ENCODE measurements at places on chromosomes 2 and 18.

DNA sequence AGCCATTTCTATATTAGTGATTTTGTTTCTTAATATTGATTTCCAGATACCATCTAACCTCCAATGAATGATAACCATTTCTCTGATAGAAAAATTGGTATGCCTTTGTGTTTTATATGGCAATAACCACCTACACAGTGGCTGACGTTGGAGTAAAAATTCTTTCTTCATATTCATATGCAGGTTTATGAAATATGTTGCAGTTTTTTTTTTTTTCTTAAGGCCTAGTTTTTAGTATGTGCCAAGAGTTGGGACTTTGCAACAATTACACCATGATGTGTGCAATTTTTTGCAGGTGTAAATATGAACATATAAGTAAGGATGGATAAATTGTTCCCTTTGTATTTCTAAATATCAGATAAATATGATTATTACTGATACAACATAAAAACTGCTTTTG is 163.2 kb upstream of the MYO3B start:
- DNase-seq, result no peak

DNA sequence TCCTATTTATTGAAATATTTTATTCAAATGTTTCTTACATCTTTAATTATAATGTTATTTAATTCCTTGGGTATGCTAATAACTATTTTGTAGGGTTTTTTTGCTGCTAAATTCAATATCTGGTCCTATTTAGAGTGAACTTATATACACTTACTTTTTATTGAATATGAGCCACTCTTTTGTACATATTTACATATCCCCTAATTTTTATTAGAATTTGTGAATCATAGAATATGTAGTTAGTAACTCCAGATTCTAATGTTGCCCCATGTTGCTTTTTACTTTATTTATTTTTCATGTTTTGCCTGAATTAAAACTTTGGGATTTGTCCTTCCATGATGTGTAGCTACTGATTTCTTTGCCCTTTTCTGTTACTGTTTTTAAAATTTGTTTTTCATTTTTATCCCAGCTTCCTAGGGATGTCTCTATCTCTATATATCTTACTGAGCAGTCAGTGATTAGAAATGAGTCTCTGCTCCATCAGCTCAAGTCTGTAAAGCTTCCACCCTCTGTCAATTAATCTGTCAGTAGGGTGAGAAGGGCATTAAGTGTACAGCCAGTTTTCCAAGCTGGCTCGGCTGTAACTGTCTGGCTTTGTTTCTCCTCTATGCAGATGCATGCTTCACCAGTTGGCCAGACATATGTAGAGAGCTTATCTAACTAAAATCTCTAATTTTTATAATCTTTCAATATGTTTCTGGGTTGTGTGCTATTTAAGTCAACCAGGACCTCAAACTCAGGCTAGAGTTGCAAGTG is 256.9 kb downstream of the CDH19 start:
- DNase-seq, result no peak

DNA sequence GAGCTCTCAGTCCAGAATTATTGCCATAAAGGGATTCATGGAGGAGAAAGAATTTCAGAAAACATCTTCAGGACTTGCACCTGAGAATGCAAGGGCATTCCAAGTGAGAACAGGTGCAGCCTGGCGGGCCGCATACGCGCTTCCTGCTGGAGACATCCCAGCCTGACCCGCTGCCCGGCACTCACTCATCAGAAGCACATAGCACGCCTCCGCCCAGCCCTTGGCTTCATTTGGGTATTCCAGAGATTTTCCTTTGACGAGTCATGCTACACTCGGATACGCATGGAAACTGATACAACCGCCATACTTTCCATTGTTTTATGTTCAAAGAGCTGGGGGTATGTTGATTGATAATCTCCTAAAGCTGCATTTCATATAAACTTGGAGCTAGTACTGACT is 228.0 kb upstream of the ID2 start:
- no peak for DNase-seq

GRCh38 chr2:147439986-147440385 is 404.8 kb upstream of the ACVR2A start:
- DNase-seq, result no peak

- DNase-seq, result no peak
Observed at GRCh38 chr18:27312153-27312552, 127.0 kb upstream of the CHST9 start.

- DNase-seq, result no peak
Observed at GRCh38 chr2:231334179-231334930, 61.2 kb upstream of the B3GNT7 start.

DNA sequence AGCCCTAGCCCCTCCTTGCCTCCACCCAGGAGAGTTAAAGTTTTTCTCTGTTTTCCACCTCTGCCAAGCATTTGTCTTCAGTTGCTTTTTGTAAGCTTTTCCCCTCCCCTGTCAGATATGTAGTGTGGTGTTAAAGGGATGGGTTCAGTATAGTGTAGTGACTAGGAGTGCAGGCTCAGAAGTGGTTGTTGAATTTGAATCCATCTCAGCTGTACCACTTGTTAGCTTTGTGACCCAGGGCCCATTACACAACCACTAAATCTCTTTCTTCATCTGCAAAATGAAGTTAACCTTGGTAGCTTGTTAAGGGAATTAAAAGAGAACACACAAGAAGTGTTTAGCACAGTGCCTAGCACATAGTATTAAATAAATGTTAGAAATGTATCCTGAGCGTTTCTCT is 56.9 kb downstream of the MAP3K20 start:
- no peak for DNase-seq

DNA sequence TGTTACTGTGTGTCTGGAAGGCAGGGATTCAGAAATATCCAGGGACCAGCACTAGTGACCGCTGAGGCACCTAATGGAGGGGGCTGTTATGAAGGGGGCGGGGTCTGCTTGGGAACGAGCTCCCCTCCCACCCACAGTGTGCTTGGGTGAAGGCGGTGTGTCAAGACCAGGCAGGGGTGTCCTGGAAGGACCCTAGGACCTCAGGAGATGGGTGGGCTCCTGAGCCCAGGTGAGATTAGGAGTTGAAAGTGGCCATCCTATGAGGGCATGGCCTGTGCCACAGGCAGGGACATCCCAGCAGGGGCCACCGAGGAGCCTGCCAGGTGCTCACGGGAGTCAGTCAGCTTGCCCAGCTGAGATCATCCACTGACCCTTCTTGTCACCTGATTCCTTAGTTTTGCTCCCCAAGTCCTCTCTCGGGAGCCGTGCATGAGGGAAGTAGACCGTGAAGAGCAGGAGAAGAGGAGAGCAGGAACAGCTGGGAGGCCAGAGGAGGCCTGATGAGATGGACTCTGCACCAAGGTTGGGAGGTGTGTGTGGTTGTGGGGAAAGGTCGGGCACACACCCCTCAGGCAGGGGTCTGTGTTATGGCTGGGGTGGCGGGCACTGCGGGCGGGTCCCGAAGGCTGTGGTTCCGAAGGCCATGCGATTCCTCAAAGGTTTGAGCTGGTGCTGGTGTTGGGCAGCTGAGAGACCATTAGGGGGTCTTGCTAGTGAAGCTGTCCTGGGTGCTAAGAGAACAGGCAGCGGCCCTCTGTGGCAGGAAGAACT is 180.9 kb upstream of the HS6ST1 start:
- no peak for DNase-seq

DNA sequence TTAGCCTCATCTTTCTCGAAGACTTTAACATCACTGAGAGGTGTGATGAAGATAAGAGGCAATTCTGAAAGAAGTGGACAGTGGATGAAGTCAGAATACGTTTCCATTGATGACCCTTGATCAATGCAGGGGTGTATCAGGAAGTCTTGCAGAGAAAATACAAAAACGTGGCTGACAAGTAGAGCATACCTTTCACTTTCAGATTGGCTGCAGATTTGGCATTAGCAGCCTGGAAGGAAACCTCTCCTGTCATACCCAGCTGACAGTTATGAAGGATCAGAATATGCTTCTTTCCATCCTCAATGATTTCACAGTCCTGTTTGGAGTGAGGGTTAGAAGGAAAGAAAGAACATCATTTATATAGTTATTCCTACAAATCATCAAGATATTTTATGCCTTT is 152.5 kb downstream of the PLEKHA3 start:
- DNase-seq, result no peak

DNA sequence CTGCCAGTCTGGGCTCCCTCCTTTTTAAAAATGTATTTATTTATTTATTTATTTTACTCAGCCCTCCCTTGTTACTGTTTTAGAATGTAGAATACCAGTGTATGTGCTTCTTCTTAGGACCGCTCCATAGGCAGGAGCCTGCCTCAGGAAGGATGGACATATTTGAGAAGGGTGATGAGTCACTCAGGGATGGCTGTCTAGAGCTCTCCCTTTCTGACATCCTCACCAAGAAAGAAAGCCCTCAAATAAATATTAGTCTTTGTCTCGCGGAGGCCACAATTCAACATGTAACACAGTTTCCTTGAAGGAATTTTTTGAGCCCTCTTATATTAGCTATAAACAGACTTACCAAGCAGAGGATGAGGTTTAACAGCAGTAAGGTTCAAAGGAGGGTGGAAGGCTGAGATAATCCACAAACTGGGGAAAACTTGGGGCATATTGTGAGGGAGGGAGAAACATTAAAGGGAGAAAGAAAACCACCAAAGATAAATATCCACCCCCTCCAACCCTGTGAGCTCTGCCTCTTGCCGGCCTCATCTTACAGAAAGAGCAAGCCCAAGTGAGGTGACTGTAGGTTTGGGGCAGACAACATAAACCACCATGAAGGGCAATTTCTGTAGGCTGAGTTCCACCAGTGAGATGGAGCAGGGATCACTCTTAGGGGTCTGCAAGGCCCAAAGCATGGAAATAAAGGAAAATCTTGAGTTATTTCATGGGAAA is 163.4 kb downstream of the LRRTM1 start:
- no peak for DNase-seq

DNA sequence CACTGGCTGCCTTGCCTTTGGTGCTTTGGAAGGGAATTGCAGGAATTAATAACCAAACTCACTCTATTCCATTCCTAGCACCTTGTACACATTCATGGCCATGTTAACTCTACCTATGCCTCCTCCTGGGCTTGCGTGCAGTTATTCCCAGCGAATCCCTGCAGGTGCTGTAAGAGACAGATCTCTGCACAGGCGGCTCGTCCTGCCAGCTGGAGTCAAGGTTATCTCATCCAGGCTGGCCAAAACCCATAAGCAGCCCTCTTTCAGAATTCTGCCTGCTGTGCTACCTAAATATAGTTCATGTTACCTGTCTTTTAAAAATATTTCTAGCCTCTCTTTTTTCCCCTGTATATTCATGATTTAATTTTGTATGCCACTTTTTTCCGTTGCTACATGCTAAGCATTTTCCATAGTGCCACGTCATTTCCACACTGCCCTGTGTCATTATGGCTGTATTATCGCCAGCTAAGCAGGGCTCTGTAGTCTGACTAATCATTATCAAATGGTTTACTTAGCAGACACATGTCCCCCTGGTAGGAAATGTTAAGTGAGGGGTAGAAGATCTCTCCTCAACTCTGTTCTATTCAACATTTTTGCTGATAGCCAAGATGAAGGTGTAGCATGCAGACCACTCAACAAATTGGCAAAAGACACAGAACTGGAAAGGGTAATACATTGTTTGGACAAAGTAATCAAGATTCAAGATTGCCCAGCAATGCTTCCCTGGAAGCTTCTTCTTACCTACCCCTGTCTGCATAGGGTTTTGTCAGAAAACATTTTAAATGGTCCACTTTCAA is 79.7 kb upstream of the TAF1B start:
- peak; percentile 62 for DNase-seq

- DNase-seq, result peak; percentile 21
Observed at GRCh38 chr2:195659114-195659513, 2.1 kb downstream of the SLC39A10 start.

- no peak for DNase-seq
Observed at GRCh38 chr2:100560216-100560830, 2.5 kb upstream of the PDCL3 start.

DNA sequence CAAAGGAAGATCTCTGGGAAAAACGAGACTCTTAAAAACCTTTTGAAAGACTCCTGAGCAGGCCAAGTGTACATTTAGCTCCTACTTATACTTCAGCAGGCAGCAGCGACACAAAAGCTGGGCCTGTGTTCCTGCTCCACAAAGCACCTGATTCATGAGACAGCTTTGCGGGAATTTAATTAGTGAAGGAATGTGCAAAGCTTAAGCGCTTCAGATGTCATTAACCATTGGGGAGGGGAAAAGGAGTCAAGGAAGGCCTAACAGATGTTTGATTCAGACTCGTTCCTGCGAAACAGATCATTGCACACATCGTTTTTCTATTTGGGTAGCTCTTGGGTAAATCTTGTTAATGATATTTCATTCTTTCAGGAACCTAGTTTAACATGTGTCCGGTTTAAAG is 125.9 kb downstream of the MAIP1 start:
- DNase-seq, result no peak

- DNase-seq, result peak; percentile 79
Observed at GRCh38 chr18:9101730-9102507, 580 bp upstream of the NDUFV2 start.

DNA sequence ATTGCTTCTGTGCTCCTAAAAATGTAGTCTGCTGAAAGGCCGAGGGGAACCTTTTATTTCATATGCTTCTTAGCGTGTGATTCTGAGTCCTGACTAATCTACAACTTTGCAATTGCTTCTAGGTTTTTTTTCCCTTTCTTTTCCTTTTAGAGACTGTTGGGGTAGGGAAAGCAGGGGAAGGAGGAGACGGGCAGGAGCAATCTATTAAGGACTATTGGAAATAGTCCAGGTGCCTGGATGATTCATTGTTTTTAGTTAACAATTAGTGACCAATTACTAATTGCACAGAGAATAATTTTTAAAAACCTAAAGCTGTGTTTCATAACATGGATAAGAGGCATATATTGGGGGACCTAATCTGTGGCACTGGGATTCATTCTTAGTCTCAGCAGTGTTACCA is 49.4 kb upstream of the STON1 start:
- DNase-seq, result no peak

- no peak for DNase-seq
Observed at GRCh38 chr2:19169134-19169768, 189.2 kb downstream of the OSR1 start.

DNA sequence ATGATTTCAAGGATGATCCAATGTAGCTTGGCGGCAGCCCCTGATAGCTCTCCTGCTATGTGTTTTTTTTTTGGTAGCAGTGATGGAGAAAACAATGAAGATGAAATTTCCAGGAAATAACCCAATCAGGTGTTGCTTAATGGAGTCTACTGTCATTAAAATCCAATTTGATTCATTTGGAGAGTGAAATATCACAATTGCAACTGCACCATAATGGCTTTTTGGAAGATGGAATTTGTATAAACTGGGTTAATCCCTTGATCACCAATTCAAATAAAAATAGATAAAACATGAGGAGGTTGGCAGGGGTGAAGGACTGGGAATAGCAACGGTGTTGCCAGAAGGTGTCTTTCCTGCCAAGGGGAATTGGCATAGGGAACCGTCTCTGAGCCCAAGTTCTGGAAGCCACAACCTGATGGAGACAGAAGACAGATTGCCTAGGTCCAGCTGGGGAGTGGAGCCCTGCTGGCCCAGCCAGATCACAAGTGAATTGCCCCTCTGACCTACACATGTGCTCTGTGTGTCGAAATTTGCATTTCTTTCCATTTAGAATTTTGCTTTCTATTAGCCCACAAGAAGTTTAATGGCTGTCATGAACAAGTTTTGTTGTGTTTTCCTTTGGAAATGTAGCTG is 170.3 kb upstream of the SPRED2 start:
- DNase-seq, result no peak

- no peak for DNase-seq
Observed at GRCh38 chr2:187377340-187377739, 70.7 kb downstream of the CALCRL start.

- no peak for DNase-seq
Observed at GRCh38 chr18:77255426-77256105, 5.9 kb downstream of the GALR1 start.

Measured in ELR (cell line).